ENCODE measurements at places on chromosomes 4 and X.
A peak's percentile ranks its signal among the peaks of the same experiment; 100 is the strongest.

- no peak for DNase-seq
Observed at GRCh38 chr4:105548483-105548882, 3.9 kb upstream of the ARHGEF38 start.

DNA sequence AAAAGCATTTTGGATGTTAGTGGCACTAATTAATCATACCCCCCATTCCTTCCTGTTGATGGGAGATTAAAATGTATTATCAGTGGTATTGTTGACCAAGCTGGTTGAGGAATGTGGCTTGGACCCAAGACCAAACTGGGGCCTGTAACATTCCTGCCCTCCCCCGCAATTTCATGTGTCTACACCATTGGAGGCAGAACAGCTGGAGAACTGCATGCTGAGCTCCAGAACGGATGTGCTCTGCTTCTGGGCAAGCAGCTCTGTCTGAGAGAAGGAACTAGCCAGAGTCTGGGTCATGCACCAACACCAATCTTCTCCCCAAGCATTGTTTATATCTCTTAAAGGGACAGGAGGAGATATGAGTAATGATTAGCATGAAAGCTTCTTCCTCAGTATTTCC is 185.5 kb downstream of the CEP135 start:
- DNase-seq: no peak

GRCh38 chr4:142345924-142346323 is 500.2 kb downstream of the INPP4B start:
- no peak for DNase-seq

DNA sequence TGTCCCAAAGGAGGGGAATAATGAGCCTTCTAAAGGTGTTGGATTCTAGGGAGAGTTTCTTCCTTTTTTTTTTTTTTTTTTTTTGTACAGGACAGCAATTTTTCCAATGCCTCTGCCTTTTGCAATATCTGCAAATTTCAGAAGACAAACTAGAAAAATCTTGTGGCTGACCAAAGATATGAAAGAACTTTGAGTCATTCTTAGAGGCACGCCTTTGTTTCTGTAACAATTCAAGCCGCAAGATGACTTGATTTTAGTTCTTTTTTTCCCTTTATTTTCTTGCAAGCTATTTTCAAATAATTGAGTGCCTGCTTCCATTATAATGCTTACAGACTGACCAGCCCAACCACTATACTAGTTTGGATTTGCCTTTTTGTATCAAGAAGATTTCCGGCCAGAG is 47.6 kb upstream of the UXT start:
- DNase-seq: no peak

GRCh38 chr4:184979461-184980124 is 38.7 kb upstream of the HELT start:
- DNase-seq: no peak

- no peak for DNase-seq
Observed at GRCh38 chr4:156583265-156583664, 388.3 kb downstream of the PDGFC start.

DNA sequence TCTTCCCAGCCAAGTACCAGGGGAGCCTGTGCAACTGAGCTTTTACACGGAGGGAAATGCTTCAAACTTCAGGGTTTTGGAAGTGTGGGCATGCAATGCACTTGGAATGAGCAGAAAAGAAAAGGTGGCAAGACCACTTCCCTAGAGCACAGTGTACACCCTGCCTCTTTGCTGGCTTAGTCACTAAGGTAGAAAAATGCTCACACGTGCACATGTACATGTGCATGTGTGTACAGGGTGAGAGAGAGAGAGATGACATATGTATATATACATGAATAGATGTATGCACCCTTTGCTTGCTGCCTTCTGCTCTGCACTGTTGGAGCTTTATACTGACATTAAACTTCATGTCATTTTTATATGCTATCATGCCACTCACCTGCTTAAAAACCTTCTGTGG is 7.9 kb upstream of the KLF3 start:
- no peak for DNase-seq

- DNase-seq: peak; percentile 45
Observed at GRCh38 chr4:145839151-145839550, 99.5 kb downstream of the ZNF827 start.

- no peak for DNase-seq
Observed at GRCh38 chr4:48680848-48681568, 99.1 kb downstream of the FRYL start.

DNA sequence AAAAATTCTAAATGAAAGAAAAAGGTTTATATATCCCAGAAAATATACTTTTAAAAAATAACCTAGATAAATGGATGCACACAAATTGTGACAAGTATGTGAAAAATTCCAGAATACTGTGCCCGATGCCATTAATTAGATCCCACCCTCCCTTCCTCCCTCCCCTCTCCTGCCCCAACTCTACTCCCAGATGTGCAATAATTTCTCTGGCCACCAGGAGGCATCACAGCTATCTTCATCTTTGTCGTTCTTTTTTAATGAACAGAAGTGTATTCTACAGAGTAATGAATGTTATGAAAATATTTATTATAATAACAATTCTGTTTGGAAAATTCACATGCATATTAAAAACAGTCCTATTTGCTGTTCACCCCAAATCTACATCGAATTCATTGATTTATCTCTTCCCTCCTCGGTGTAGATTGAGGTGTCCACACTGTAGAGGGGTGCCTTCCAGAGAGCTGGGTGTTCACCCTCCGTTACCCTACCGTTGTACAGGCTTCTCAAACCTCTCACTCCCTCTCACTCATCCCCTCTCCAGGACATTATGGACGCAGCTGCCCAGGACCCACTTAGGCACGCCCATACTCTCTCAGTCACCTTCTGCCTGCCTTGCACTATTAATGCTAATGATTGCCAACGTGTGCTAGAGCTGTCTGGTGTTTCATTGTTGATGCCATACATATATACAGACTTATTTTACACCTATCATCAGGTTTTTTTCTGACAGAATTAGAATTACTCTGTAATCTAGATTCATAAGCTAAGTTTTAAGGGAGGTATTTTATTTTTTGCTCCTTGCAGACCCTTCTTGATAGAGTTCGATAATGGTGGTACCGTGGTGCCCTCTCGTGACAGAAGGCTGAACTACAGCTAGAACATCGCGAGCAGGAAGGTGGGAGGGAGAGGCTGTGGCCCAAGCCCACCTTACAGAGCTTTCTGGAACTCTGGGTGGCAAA is 14.1 kb downstream of the RAB40AL start:
- DNase-seq: peak; percentile 5

DNA sequence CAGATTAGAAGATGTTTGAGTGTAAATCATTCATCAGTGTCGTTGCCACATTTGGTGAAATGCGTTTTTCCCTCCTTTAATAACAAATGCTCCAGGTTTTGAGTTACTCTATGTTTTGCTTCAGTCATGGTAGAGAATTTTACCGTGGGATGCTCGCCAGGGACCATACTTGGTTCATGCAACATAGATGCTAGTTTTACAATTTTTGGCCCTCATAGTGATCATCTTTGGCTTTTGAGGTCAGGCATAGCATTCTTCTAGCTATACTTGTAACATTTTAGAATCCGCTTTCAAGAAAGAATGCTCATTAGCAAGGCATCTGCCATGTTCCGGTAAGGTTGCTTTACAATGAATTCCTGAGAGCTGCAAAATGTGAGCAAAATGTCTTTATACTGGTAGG is 147.2 kb downstream of the SPCS3 start:
- no peak for DNase-seq

DNA sequence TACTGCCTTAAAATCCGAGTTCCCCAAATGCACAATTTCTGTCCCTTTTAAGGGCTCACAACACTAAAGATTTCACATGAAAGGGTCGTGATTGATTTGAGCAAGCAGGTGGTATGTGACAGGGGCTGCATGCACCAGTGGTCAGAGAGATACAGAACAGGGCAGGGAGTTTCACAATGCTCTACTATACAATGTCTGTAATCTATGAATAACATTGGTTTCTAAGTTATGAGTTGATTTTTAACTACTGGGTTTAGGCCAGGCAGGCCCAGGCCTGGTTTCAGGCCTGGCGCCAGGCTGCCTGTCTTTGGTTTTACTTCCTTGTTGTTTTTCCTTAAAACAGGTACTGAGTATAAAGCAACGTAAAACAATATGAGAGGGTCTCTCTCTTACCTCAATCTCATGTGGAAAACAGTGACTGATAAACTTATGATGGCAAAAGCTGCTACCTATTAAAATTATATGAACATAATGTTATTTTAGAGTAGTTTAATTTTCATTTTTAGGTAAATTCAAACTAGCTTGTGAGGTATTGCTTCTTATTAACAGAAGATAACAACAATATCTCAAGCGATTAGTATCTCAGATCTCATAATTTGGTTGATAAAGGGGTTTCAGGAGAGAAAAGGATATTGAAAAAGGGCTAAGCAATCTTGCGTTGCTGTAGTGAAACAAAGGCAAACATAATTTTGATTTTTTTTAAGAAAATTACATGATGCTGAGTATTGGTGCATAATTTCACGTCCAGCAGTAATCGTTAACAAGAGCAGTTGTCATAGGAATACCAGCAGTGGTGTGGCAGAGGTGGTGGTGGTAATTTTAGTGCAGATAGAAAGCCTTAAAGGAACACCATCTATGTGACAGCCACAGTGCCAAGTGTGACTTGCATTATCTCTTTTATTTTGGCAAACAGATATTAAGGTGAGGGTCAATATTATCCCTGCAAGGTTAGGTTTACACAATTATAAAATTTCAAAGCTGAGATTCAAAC is 944.4 kb upstream of the GRID2 start:
- DNase-seq: no peak

GRCh38 chr4:132382243-132382642 is 766.9 kb upstream of the PCDH10 start:
- no peak for DNase-seq

DNA sequence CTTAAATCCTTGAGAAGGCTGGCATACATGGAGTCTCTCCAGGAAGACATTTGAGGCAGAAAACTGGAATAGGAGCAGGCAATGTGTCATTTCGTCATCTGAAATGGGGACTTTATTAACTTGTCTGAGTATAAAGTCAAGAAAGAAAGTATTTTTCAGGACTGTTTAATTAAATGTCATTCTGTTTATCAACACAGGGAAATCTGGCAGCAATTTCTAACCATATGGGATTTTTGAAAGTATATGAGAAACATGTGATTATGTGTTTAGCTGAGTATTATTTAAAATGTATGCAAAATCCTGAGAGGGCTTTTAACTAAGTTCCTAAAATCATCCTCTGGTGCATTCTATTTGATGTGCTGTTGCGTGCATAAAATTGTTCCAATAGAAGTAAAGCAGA is 3.9 kb upstream of the FAM9A start:
- DNase-seq: no peak

DNA sequence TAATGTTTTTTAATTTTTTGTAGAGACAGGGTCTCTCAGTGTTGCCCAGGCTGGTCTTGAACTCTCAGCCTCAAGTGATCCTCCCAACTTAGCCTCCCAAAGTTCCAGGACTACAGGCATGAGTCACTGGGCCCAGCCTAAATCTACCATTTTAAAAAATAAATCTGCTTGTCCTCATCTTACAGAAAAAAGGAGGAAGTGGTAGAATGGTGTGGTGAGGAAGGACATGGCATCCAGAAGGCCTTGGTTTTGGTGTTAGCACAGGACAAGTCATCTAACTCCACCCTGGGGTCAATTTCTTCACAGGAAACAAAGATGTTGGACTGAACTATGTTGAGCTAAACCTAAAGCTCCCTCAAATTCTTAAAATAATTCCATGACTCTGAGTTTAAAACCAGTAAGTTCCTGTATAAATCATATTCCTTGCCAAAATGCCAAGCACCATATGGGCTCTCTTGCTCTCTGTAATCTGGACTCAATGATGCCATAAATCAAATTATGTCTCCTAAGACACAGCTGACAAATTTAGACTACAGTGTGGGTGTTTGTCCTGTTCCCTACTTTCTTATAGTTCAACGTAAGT is 253.9 kb upstream of the NOCT start:
- no peak for DNase-seq

- no peak for DNase-seq
Observed at GRCh38 chr4:100288161-100288560, 97.9 kb upstream of the DDIT4L start.

GRCh38 chr4:65302145-65302544 is 368.1 kb downstream of the EPHA5 start:
- DNase-seq: no peak

DNA sequence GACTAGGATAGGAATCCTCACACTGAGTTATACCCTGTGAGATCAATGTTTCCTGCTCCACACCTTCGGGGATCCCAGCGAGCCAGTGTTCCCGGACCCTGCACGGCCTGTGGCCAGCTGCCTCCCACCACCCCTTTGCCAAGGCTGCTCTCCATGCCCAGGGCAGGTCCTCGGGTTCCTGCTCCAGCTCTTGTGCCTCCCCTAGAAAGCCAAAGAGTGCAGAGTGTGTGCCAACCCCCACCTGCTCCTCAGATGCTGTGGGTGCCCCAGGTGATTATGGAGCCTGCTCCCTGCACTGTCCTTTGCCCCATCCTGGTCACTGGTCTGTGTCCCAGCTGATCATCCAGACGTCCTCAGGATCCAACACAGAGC is 246.4 kb downstream of the AFAP1 start:
- DNase-seq: no peak

DNA sequence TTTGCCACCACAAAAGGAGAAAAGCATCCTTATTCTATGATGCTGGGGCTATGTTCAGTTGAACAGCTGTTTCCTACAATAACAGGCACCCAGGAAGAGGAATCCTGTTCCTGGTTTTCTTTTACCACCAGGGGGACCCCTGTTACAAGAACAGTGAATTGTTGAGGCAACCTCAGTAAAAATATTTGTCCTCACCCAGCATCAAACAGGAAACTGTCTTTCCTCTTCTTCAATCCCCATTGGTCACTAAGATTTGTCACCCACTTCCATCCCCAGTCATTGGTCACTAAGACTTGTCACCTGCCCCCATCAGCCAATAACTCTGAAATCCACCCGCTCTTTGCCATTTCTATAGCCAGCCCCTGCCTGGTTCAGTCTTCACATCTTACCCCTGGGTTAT is 143.5 kb upstream of the GALNT7 start:
- no peak for DNase-seq

DNA sequence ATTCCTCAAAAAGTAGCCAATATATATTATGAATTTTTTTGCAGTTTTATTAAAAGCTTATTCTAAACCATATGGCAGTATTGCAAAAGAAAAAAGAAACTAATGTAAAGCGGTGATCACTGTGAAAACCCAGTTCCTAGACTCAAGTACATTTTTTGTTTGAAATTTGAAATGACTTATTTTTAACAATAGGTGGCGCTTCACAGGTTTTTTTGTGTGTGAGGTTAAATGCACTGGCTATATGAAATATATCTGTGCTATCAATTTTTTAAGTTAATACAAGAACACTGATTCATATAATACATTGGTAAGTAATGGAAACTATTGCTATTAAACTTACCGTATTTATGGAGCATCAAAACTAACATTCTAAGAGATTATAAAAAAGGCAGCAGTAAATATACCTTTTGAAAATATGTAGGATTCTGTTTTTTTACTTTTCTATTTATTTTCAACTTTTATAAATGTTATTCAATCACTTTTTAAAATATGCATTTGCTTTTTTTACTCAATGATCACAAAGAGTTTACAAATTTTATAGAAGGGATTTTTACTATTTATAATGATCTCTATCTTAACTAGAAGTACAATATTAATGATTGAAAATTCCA is 5.6 kb upstream of the SPRY1 start:
- DNase-seq: no peak

All from nucleus accumbens (tissue), 56 donors.